ENCODE measurements at places on chromosomes 7 and 10.

GRCh38 chr7:80661729-80662128 is 23.3 kb downstream of the CD36 start:
- no peak for DNase-seq

DNA sequence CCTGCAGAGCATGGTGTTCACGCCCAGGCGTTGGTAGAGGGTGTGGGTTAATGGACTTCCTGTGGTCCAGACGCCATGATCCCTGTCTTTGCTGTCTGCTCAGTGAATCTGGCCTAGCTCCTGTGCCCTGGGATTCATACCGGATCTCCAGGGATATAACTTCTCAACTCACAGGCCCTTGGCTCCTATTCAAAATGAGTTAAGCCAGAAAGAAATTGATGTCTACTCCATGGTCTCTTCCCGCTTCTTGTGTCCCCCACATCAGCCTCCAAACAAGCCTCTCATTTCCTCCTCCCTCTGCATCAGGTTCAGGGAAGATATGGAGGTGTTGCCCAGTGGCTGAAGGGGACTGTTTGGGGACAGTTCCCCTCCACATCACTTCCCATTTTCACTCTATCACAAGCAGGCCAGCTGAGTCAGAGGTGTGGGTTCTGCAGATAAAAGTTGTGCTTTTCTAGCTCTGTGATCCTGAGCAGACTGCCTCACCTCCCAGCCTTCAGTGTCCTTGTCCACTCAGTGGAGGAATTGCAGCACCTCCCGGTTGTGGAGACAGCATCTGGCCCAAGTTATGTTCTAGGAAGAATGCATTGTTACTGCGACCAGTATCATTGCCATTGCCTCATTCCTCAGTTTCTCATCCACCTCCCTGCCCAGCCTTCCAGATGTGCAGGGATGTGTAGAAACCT is 22.5 kb downstream of the AKR1E2 start:
- no peak for DNase-seq

GRCh38 chr7:27101957-27102580 is 414 bp downstream of the HOXA2 start:
- DNase-seq = no peak

- no peak for DNase-seq
Measured at GRCh38 chr7:155326385-155326784, 28.7 kb downstream of the INSIG1 start.

DNA sequence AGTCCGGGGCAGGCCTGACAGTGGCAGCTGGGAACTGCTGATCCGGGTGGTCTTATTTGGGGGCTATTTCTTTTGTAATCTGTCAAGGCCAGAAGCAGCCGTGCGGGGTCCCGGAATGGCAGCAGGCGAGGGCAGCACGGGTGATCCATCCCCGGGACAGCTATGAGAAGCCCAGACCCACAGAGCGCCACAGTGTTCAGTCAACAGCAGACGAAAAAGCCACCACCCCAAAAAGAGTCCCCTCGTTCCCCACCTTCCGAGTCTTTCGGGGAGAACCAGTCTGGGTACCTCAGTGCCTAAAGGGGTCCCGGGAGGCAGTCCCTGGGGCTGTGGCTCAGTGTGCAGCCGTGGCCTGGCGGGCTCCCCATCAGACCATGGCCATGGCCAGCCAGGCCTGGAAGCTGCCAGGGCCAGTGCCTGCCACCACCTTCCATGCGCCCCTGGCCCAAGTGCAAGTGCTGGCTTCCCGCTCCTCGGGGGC is 125.1 kb upstream of the KCTD7 start:
- DNase-seq = no peak

DNA sequence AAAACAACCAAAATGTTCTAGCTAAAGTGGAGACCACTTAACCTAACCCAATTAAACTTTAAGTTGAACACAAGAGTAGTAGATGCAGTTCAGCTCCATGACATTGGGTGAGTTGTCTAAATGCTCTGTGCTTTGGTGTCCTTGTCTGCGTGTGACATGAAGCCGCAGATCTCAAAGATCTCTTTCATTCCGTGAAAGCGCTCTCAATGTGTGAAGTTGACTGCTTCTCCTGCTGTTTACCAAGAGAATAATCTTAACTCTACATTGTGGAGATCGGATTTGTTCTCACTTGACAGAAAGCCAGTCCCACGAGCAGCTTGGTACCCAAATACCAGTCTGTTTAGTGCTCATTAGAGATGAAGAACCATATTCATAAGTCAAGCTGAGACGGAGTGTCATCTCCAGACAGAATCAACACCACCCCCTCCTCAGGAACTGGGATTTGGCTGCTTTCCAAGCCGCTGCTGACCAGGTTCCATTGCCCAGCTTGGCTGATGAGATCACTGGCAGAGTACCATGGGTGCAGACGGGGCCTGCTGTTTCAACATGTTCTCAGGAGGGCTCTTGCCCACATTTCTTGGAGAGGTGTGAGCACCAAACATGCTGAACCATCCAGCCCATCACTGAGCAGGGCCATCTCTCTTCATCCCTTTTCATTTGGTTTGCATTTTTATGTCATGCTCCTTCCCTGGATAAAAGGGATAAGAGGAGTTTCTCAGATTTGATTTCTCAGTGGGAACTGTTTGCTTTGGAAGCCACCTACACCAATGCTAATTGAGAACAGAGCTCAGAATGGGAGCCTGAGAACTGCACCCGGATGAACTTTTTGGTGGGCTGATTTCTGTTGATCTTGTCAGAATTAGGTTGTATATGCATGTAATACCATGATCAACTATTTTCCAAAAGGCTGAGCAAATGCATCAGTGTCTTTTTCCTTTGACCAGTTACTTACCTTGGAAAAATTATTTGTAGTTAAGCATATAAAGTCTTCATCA is 95.8 kb upstream of the AGBL3 start:
- DNase-seq = no peak

GRCh38 chr7:7125963-7126362 is 56.4 kb upstream of the C1GALT1 start:
- no peak for DNase-seq

DNA sequence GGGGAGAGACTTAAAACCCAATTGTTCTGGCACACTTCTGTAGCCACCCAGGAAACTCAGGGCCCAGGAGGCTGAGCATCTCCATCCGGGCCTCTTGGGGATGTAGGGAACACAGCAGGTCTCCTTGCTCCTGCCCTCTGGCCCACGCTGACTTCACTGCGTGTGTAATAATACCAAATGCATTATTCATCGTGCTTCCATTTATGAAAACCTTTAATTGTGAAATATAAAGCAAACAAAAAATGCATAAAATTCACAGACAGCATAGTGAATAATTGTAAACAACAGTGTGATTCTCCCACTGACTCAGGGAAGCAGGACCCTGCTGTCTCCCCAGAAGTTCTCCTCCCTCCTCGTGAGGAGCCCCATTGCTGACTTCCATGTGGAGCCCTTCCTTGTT is 70.3 kb upstream of the SHH start:
- no peak for DNase-seq

GRCh38 chr10:93032105-93032808 is 28.3 kb upstream of the CYP26C1 start:
- DNase-seq = no peak

GRCh38 chr10:12252882-12253546 is 57.0 kb downstream of the CDC123 start:
- no peak for DNase-seq

DNA sequence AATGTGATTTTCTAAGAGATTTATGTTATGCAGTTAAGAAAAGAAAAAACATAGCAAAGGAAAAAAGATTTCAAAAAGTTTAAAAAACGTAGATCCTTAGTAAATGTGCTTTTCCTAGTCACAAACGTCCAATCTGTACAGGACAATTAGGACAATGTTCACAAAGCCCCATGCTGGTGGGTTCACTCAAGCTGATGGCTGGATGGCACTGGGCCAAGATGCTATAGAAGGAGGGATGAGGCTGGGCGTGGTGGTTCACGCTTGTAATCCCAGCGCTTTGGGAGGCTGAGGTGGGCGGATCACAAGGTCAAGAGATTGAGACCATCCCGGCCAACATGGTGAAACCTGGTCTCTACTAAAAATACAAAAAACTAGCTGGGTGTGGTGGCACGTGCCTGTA is 22.1 kb downstream of the SVIL start:
- no peak for DNase-seq
